ENCODE measurements at places on chromosomes 6 and 20.

- no peak for DNase-seq
Observed at GRCh38 chr20:41510847-41511450, 107.2 kb downstream of the CHD6 start.

- DNase-seq: no peak
Observed at GRCh38 chr6:3319610-3320200, 61.0 kb downstream of the PSMG4 start.

GRCh38 chr20:33506576-33506975, 16.7 kb downstream of the CBFA2T2 start:
- no peak for DNase-seq

- no peak for DNase-seq
Observed at GRCh38 chr20:62982124-62983075, 24.4 kb downstream of the BHLHE23 start.

- DNase-seq: no peak
Observed at GRCh38 chr20:62938105-62938888, at the start of gene GID8. TSS of gene GID8 (plus strand) at chr20:62938147. CDS start at chr20:62941503, 3,356 bp downstream.

DNA sequence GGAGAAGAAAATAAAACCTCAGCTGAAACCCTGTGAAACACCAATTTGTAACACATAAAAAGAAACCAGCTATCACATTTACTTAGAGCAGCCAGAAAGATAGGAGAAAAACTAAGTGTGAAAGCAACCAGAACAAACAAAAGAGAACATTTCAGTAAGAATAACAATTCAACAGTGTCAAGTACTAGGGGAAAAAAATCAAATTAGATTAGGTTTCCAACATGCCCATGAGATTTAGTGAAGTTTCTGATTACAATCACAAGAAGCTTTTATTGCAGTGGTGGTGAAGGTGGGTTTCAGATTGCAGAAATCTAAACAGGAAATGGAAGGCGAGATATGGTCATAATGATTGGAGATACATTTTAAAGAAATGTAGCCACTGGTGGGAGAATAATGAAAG, 22.1 kb upstream of the TRDN start:
- no peak for DNase-seq

- no peak for DNase-seq
Observed at GRCh38 chr20:2314759-2315439, 19.1 kb downstream of the TGM3 start.

DNA sequence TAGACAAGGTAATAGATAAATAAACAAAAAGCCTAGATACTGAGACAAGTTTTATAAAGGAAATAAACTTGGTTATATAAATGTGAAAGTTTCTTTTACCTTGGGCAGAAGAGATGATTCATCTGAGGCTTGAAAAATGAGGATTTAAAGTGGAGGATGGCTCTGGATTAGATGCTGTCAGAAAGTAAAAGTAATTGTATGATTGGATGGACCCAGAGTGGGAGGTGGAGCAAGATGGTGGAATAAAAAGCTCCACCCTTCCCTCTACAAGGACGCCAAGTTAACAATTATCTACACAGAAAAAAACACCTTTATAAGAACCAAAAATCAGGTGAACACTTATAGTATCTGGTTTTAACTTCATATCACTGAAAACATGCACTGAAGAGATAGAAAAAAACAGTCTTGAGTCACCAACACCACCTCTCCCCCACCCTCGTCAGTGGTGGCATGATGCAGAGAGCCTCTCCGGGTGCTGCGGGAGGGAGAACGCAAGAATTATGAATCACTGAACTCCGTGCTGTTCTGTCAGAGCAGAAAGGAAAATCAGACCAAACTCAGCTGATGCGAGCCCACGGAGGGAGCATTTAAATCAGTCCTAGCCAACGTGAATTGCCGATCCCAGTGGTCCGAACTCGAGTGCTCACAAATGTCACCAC, 84.7 kb upstream of the GJE1 start:
- DNase-seq: no peak

GRCh38 chr20:38723848-38724625, at the start of gene SLC32A1:
TSS of gene SLC32A1 (plus strand) at chr20:38724486. CDS start at chr20:38724725, 239 bp downstream.
- DNase-seq: no peak

DNA sequence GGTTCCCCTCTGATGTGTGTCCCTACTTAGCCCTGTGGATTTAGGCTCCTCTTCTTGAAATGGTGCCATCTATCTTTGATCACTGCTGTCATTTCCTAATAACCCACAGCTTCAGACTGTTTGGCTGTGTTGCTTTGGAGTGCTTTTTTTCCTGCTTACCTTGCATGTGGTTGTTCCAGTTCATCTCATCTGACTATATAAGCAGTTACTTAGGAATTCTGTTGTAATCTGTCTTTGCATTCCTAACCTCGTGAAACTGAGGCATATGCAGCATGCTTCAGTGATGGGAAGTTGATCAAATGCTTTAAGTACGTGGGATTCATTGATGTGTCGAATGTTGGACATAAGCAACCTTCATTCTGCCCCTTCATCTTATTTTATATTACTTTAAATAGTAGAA, 115.8 kb upstream of the FLRT3 start:
- DNase-seq: no peak

DNA sequence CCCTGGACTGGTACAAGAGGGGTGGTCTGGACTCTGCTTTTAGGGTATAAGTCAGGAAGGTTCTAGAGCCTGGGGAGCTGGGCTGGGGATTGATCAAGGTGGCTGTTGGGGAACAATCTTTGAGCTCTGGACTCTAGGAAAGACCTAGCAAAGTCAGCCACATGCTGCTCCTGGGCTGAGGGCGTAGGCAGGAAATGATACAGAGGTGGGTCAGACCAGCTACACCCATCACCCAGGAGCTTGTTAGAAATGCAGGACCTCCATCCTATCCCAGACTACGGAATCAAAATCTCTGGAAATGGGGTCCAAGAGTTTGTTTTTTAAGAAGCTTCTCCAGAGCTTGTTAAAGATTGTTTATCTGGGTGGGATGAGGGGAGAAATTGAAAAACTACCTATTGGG, 9.4 kb downstream of the ADTRP start:
- DNase-seq: no peak

DNA sequence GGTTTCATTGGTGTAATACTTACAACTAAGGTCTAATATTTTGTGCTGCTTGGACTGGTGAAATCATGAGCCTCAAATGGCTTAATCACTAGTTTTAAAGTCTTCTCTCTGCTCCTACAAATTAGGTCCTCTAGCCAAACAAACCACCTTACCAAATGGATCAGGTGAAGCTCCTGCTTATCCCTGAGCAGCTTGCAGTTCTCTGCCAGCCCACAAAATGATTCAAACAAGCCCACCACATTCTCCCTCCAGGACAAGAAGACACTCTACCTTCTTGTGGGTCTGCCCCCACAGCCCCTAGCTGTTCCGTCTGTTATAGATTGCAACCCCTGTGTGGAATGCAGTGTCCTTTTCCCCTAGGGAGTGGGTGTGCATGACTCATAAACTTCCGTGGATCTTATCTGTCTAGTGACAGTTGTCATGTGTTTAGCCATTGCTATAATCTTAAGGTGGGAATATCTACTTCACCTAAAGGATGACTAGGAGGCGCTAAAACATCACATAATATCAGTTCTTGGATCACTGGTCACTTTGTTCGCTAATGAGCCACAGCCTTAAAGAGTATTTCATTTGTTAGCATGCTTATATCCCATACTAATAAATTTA, 940.5 kb upstream of the MANEA start:
- DNase-seq: no peak

- no peak for DNase-seq
Observed at GRCh38 chr20:20566516-20566915, 145.9 kb downstream of the RALGAPA2 start.

GRCh38 chr20:47126709-47127108, 229.8 kb downstream of the ZMYND8 start:
- DNase-seq: no peak

DNA sequence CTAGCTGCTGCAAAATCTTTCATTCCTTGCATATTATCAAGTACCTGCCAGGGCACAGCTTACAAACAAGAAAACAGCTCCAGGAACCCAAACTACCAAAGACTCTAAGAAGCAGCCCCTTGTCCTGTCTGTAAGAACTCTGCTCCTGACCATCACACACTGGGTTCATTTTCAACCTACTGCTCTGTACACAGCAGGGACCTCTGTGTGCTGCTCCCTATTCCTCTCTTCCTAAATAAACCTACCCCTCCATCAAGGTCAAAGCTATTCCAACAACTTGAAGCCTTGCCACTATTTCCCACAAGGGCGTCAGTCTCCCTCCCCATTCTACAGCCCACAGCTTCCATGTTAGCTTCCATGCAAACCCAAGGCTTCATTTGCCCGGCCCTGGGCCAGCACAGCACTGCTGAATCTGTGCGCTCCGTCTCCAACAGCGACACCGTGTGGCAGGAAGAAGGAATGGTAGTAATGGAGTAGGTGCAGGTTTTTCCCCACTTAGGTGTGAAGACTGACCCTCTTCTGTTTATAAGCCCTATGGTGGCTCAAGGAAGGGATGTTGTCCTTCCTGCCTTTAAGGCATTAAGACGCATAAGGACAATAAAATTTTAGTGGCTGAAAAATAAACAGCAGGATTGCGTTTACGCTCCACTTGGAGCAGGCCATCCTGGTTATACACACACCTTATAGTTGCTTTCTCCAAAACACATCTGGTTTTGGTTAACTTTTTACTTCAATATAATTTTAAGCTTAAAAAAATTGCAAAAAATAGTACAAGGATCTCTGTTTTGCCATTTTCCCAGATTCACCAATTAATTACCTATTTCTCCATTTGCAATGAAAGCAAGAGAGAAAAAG, 115.2 kb upstream of the NXT1 start:
- no peak for DNase-seq

- DNase-seq: no peak
Observed at GRCh38 chr20:35295674-35296073, 3.4 kb upstream of the FAM83C start.

- no peak for DNase-seq
Observed at GRCh38 chr20:45051204-45052060, 49.5 kb downstream of the KCNS1 start.

DNA sequence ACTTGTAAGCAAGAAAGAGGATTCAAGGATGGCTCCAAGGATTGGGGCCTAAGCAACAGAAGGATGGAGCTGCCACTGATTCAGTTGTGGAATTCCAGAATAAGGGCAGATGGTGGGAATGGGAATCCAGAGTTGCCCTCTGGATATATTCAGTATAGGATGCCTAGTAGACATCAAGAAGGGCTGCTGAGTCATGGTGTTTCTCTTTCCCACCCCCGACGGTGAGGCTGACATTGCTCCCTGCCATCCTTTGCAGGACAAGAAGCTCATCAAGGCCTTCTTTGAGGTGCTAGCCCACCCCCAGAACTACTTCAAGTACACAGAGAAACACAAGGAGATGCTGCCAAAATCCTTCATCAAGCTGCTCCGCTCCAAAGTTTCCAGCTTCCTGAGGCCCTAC, 11.2 kb upstream of the ZNF76 start:
- DNase-seq: no peak

- no peak for DNase-seq
Observed at GRCh38 chr6:131400054-131400778, 172.8 kb upstream of the ARG1 start.

DNA sequence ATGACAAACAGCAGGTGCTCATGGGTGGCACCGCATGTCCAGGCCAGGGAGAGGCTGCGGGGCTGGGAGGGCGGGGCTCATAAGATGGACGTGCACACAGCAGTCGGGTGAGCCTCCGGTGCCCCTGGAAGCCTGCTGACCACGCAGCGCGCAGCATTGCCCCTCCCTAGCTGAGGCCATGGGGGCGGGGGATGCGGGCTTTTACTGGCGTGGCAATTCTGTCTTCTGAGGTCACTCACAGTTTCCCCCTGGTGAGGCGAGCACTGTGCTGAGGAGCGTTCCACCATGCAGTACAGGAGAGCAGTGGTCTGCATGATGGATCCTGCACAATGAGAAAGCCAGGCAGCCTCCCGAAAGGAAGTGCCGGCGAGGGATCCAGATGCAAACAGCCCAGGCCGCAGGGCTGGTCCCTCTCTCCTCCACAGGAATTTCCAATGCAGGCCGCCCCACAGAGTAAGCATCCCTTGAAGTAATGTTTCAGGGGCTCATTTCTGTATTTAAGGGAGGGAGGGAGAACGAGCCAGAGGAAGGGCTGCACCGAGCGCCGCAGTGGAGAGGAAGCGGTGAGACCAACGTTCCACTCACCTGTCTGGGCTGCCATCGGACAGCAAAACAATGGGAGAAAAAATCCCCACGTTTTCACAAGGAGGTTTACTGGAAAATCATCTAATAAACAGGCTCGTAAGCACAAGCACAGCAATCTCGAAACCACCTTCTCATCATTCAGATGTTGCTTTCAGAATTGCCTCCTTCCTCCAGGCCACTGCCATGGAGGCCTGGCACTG, 56.0 kb downstream of the IRF4 start:
- no peak for DNase-seq

GRCh38 chr20:58142843-58143185, 85.6 kb downstream of the ANKRD60 start:
- no peak for DNase-seq

DNA sequence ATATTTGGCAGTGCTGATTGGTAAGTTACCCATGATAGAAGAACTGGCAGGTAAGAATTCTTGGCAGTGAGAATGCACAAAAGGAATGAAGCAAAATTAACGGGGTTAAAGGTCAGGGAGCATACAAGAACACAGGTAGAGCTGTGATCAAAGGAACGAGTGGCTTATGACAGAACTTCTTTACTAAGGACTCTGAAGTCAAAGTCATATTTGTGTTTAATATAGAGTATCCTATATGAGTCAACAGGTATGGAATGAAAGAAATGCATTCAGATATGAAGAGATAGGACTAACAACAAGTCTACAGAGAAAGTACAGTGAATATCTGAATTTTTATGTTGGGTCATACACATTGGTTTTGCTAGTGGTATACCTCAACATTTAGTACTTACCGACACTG, 209.0 kb upstream of the CITED2 start:
- DNase-seq: no peak

DNA sequence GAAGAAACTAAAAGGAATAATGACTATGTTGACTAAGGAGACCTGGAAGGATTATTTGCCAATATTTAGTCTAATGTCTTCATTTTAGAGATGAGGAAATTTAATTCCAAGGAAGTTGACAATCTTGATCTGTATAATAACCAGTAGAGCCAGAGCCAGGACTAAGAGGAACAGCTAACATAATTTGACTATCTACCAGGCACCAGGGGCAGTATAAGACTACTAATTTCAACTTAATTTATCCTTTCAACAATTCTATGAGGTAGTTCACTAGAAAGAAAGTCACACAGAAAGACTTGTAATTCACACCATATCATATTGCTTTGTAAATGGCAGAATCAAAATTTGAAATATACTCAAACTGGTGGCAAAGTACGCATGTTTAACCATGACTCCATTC, 273.0 kb upstream of the STXBP5 start:
- no peak for DNase-seq

DNA sequence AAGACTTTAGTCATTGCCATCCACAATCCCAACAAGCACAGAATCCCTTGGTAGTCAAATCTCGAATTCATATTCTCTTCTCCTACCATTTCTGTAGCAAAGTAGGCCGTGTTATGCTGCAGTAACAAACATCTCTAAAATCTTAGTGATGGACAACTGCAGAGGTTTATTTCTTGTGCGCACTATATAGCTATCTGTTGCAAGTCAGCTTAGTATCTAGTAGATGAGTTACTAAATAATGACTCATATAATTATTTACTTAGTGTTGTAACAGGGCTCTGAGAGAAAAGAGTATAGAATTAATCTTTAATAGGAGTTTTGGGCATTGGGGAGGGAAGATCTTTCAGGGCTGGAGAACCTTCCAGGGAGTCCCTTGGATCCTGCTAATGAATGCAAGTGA, 73.3 kb downstream of the CAP2 start:
- no peak for DNase-seq

- DNase-seq: no peak
Observed at GRCh38 chr20:603116-603640, 6.9 kb downstream of the TCF15 start.
